Activated naive CD8-positive, alpha-beta T cell treated with anti-CD3 and anti-CD28 coated beads, Interleukin-2, amount 50 U/mL, for 16 hours (primary cell): ENCODE measurements at places on chromosomes 11 and 22.

GRCh38 chr22:19483481-19484244 is 3.9 kb downstream of the CDC45 start:
- DNase-seq: no peak

DNA sequence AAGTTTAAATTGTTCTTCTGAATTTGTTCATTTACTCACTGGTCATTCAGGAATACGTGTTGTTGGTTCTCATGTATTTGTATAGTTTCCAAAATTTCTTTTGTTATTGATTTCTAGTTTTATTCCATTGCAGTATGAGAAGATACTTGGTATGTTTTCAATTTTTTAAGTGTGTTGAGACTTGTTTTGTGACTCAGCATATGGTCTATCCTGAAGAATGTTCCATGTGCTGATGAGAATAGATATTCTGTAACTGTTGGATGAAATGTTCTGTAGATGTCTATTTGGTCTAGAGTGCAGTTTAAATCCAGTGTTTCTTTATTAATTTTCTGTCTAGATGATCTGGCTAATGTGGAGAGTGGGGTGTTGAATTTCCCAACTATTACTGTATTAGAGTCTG is 23.5 kb downstream of the CFAP300 start:
- DNase-seq: no peak

- no peak for DNase-seq
Measured at GRCh38 chr11:32829680-32830412, at the start of gene PRRG4. Gene PRRG4 (plus strand): TSS chr11:32829927. CDS start chr11:32830530, 603 bp downstream.

- no peak for DNase-seq
Measured at GRCh38 chr11:128215238-128215882, 372.0 kb downstream of the ETS1 start.

DNA sequence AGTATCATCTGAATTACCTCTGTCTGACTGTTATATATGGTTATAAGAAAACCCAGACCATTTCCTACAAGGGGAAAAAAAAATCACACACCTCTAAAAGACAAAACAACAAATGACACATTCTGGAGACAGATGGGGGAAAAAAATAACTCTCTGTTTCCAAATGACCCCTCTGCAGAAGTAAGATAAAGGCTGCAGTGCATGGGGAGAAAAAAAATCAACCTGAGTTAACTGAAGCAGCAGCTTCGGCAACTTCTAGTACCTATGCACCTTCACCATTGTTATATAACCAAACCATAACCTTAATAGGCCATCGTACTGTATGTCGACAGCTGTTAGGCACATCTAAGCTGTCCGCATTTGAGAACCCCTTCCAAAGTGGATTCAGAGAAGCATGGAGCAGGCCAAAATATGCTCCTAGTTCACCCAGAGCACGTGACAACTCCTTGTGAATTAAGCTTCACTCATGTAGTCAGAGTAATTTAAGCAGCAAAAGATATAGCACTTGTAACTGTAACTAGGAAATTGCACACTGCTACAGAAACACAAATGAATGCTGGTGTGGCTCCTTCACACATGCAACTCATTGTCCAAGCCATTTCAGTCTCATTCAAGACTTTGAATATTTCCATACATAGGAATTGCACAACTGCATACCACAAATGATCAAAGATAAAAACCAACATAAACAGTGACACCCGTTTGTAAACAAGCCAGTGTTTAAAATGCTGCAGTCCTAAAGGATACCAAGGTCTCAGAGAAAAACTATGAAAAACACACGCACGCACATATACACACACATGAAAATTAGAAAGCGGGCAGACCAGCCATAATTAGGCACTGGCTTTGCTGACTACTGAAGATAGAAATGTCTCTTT is 2.7 kb downstream of the SIK3 start:
- DNase-seq: no peak

- DNase-seq: no peak
Measured at GRCh38 chr11:70756341-70756740, 358.0 kb downstream of the CTTN start.

DNA sequence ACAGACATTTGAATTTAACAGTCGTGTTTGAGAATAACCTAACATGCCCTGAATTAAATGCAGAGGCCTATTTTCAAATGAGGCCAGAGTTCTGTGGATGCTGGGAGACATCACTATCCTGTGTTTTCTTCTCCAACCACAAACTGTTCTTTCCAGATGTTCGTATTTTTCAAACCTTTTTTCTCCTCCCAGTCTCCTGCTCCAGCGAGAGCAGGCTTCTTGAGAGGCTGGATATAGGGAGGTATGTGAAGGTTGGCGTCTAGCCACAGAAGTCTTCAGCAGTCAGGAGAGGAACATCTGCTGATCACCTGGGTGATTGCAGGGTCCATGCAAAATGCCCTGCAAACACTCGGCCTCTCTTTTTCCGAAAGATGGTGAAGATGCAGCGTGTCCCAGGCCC is 126.3 kb downstream of the C11orf91 start:
- no peak for DNase-seq

DNA sequence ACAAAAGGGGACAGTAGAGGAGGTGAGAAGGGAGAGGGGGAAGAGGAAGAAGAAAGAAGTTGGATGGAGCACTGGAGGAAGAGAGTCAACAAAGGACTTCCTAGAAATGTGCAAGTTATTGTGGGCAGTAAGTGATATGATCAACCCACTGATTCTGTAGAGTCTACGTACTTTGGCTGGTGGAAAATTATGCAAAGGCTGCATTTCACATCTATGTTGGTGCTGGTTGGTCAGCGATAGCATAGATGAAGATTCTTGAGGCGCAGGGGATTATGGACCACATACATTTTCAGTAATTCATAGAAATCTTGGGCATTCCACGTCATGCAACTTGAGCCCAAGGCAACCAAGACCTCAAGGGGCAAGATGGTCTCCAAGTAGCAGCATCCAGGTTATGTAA is 12.6 kb upstream of the BIRC3 start:
- no peak for DNase-seq

DNA sequence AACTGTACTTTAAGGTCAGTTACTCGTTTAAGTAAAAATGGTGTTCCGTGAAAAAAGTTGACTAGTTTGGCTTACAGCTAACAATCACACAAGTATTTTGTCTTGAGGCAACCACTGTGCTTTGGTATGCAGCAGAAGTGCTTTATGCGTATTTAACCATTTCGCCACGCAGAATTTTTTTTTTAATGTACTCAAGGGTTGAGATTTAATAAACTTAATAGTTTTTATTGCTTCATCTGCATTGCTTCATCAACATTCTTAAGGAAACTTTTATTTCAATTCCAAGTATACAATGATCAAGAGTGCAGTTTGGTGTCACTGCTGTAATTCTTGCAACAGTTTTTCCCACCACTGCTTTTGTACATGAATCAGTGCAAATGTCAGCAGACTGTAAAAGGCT is 66.4 kb downstream of the ZNRF3 start:
- no peak for DNase-seq

DNA sequence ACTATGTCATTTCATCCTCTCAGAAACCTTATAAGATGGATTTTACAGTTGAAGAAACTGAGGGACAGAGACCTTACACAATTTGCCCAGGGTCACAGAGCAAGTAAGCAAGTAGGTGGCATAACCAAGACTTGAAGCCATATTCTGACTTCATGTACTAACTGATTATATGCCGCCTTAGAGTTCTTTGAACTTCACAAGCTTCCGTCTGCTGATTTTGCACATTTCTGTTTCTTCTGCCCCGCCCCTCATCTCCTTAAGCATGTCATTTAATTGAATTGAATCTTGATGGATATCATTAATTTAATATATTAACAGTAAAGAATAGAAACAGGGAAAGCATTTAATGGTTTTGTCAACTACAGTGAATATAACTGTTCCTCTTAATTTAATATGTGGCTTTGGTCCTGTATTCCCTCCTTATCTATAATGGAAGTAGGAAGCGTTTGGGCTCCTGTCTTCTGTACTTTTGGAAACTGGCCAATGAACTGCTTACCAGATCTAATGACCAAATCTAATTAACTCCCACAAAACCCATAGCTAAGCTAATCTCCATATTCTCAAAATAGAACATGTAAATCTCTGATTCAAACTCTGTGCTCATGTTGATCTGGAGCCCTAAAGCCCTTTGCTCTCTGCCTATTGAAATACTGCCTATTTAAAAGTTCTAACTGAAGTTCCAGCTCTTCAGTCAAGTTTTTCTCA is 30.4 kb downstream of the SIK2 start:
- no peak for DNase-seq

DNA sequence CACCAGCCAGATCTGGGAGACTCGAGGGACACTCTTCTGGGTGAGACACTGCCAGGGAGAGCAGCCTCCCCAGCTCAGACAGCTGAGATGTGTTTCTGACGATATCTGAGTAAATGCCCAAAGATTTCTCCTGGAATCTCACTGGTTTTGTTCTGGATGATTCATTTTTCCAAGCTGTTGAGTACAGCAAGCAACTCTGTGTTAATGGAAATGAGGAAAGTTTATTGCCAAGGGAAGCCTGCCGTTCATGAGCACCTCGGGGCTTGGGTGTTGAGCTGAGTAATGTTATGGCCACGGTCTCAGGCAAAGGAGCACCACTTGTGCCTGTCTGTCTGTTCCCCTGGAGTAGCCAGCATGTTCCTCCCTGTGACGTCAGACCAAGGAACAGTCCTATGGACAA is 1132.4 kb downstream of the BRD1 start:
- no peak for DNase-seq

DNA sequence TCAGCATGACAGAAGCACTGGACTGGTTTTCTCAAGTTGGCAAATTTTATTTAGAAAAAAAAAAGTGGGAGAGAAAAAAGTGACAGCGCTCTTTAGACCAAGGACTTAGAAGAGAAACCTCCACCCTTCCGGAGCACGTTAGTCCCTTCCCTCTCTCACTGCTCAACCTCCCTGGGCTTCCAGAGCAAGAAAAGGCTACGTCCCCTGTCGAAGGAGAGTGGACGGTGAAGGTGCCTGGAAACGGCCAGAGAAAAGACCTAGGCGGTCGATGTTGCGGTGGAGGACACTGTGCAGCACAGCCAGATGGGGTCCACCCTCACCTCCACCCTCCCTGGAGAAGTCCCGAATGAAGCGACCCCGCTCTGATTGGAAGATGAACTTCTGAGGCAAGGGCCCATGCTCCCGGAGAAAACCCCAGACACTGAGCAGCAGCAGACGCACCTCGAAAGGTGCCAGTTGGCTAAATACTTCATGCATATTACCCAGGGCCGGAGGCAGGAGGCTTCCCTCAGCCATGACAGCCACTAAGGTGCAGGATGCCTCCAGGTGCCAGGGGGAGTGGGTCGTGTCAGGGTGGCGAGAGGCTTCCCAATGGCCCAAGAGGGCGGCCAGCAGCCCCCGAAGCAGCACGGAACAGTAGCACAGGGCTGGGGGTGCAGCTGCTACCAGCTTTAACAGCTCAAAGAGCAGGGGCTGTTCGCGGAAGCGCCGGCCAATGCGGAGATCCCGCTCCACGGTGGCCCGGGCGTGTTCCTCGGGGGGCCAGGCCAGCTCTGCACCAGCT is 604 bp upstream of the GANAB start:
- no peak for DNase-seq

GRCh38 chr11:14342906-14343305 is 16.1 kb downstream of the RRAS2 start:
- no peak for DNase-seq

DNA sequence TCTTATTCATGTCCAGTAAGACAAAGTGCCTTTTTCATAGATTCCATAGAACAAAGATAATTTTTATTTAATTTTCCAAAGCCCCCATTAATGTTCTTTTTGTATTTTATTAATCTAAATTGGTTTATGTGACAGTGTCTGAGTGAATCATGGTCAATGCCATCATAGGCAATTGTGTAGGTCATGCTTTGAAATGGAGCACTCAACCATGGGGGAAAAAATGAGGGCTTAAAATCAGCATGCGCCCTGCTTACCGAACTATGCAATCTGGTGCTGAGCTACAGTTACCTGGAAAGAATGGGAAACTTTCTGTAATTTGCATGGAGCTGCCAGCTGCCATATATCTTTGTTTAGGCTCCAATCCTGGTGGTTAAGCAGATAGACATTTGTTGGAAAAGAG is 28.4 kb upstream of the RAB38 start:
- no peak for DNase-seq

DNA sequence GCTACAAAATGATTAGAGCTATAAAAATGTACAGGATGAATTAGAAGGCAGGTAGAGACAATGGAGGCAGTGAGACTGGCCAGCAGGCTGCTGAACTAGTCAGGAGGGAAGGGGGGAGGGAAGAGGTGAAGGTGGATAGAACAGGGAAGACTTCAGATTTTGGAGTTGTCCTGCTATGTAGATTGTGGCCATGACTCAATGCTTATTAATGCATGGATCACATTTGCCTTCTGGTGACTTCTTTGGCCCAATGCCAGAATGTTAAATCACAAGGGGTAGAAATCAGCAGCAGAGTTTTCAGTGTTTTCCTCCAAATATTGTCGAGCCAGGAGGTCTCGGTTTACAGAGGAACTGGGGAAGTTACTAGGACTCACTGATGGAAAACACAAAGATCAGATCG is 346.6 kb downstream of the AASDHPPT start:
- no peak for DNase-seq

- DNase-seq: no peak
Measured at GRCh38 chr11:87493516-87493915, 455.8 kb downstream of the TMEM135 start.

DNA sequence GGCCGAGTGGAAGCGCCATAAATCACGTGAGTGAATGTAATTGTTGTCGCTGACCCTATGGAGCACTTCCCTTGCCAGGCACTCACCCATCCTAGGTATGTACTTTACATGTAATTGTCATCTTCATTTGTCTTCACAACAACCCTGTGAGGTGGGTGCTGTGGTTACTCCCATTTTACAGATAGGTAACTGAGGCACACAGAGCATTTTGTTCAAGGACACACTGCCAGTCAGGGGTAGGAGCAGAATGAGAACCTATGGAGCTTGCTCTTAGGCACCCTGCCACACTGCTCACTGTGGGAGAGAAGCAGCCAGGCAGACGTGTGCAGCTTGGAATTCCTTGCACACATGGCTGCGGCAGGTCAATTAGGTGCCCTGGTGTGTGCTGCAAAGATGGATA is 785 bp upstream of the EFCAB6 start:
- no peak for DNase-seq

- DNase-seq: no peak
Measured at GRCh38 chr11:11335043-11335442, 18.0 kb downstream of the CSNK2A3 start.

GRCh38 chr11:85472953-85473352 is 154.2 kb downstream of the DLG2 start:
- DNase-seq: no peak

DNA sequence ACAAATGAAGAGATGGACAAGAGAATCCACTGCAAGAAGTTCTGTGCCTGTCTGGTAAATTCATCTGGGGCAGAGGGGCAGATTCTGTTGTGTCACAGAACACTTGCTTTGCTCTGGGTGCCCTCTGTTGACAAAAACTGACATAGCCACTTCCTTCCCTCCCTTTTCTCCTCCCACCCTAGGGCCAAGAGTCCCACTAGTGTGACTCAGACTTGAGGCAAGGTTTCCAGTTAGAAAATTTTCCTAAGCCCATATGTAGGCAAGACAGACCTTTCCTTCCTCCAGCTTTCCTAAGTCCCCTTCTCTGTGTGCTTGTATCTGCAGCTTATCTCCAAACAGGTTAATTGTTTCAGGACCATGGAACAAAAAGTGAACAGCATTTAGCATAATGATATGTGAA is 106.8 kb downstream of the RBFOX2 start:
- no peak for DNase-seq
